ENCODE measurements at places on chromosomes 11 and 22. TPM values are rescaled to one million over a fixed set of nuclear protein-coding genes. Genes with fewer than 3 reads are reported as not detected.

DNA sequence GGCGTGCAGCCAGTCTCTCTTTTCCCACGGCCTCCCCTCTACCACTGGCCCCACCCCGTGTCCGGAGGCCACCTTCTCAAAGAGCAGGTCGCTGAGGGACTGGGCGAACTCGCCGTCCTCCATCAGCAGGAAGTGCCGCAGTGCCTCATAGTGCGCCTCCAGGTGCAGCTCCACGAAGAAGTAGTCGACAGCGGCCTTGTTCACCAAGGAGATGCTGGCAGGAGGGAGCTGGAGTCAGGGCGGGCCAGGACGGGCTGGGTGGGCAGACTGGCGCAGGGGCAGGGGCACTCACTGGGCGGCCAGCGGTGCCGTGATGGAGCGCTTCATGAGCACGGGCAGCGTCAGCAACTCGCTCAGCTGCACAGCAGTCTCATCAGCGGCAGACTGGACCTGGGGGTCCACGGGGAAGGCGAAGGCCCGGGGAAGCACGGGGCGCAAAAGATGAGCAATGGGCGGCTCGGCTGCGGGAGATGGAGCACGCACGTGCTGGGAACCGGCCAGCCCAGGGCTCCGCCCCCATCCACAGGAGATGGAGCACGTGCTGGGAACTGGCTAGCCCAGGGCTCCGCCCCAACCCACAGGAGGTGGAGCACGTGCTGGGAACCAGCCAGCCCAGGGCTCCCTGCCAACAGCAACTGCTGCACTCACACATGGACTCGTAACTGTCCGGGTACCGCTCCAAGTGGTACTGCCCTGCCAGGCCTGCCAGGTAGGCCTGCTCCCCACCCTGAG lies 18.4 kb downstream of the SELENOO start:
- no peaks in the 10 kb centered on the region for H3K4me1 ChIP-seq
- no peak for DNase-seq
- no peaks in the 10 kb centered on the region for H3K27me3 ChIP-seq
- H3K4me3 ChIP-seq, result no peak overlapping the region
- H3K27ac ChIP-seq, result no peak overlapping the region

GRCh38 chr11:117743121-117743815 lies 53.7 kb downstream of the DSCAML1 start:
- peaks cover 6% of the 10 kb centered on the region for H3K27me3 ChIP-seq
- H3K36me3 ChIP-seq, result no peaks in the 10 kb centered on the region
- no peaks in the 10 kb centered on the region for H3K4me1 ChIP-seq
- no peak overlapping the region for H3K27ac ChIP-seq
- no peak for DNase-seq

Gene CALCA
- not detected for total RNA-seq

DNA sequence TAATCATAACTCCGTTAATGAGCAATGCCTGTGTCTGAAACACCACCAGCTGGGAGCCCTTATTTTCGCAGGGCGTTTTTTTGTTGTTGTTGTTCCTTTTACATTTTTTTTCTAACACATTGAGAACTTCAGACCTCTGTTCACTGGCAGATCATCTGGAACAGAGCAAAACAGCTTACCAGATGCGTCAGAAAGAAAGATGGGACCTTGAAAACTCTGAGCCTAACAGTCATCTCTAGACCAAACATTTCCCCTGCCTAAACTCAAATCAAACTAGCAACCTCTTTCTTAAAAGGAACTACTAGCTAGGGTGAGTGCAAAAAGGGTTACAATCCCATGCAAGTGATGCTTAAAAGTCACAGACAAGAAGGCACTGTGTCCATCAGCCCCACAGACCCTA lies 93.2 kb downstream of the PLEKHA7 start:
- DNase-seq, result no peak
- H3K36me3 ChIP-seq, result no peaks in the 10 kb centered on the region
- H3K4me3 ChIP-seq, result no peak overlapping the region
- H3K27ac ChIP-seq, result no peak overlapping the region

Gene TIMP3
- 0.35 TPM for total RNA-seq

GRCh38 chr22:19289475-19290161 lies 1.9 kb downstream of the CLTCL1 start:
- no peak overlapping the region for H3K27ac ChIP-seq
- DNase-seq, result no peak
- peaks cover 21% of the 10 kb centered on the region for H3K4me1 ChIP-seq
- no peaks in the 10 kb centered on the region for H3K36me3 ChIP-seq

- peaks cover 21% of the 10 kb centered on the region for H3K4me1 ChIP-seq
- no peak overlapping the region for H3K27ac ChIP-seq
- H3K27me3 ChIP-seq, result no peaks in the 10 kb centered on the region
- no peak for DNase-seq
- no peak overlapping the region for H3K4me3 ChIP-seq
Measured at GRCh38 chr11:111417766-111418435, 38.8 kb upstream of the POU2AF1 start.

Measured in CD4-positive, CD25-positive, alpha-beta regulatory T cell (primary cell).